ENCODE measurements at places on chromosomes 5 and 9. TPM values are rescaled to one million over a fixed set of nuclear protein-coding genes. Genes with fewer than 3 reads are reported as not detected.
A peak's percentile ranks its signal among the peaks of the same experiment; 100 is the strongest.

DNA sequence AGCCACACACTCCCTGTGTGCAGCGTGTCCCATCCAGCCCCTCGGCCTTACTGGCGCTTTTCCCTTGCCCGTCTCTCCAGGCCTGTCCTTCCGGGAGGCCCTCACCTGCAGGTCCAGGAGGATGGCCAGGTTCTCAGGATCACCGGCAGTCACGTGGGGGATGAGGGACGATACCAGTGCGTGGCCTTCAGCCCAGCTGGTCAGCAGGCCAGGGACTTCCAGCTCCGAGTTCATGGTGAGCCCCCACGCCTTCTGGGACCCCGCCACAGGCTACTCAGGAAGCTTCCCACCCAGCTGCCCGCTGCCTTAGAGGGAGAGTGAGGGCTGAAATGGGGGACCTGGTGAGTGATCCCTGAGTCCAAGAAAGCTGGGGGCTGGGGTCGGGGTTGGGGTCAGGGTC is 85.8 kb downstream of the HMCN2 start:
- no peaks in the 10 kb centered on the region for H3K4me1 ChIP-seq
- H3K27me3 ChIP-seq, result no peaks in the 10 kb centered on the region
- H3K4me3 ChIP-seq, result no peak overlapping the region
- DNase-seq, result no peak
- H3K36me3 ChIP-seq, result no peaks in the 10 kb centered on the region

- H3K4me3 ChIP-seq, result no peak overlapping the region
- H3K36me3 ChIP-seq, result no peaks in the 10 kb centered on the region
- no peaks in the 10 kb centered on the region for H3K27me3 ChIP-seq
- H3K27ac ChIP-seq, result no peak overlapping the region
- no peaks in the 10 kb centered on the region for H3K4me1 ChIP-seq
Measured at GRCh38 chr5:113232221-113232620, 202.6 kb downstream of the TSSK1B start.

DNA sequence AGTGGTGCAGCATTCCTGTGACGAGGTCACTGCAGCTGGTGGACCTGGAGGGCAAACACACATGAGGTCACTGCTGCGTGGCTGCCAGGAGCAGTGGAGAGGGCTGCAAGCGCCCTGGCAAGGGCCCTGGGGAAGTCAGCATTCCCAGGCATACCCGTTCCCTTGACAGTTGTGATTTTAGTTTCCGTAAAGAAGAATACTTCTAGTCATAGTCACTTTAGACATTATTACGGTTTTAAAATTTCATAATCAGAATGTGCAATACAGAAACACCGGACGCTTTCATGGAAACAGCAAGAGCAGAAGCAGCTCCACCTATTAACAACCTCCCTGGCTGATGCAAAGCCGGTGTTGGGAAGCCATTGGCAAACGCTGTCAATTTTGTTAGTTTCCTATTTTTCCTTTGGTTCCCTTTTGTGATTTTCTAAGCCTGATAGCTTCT is 129.8 kb downstream of the GADD45G start:
- H3K27me3 ChIP-seq, result no peaks in the 10 kb centered on the region
- no peak for DNase-seq
- H3K36me3 ChIP-seq, result no peaks in the 10 kb centered on the region

GRCh38 chr5:125336401-125336800 is 590.0 kb upstream of the ZNF608 start:
- no peak for DNase-seq
- H3K27ac ChIP-seq, result no peak overlapping the region
- H3K4me3 ChIP-seq, result no peak overlapping the region
- no peaks in the 10 kb centered on the region for H3K36me3 ChIP-seq

- no peaks in the 10 kb centered on the region for H3K36me3 ChIP-seq
- DNase-seq, result no peak
- no peaks in the 10 kb centered on the region for H3K27me3 ChIP-seq
- peak overlapping the region; percentile 93 for H3K27ac ChIP-seq
- H3K4me1 ChIP-seq, result peaks cover 55% of the 10 kb centered on the region
Measured at GRCh38 chr5:122775550-122776542, 966 bp downstream of the SNX2 start.

DNA sequence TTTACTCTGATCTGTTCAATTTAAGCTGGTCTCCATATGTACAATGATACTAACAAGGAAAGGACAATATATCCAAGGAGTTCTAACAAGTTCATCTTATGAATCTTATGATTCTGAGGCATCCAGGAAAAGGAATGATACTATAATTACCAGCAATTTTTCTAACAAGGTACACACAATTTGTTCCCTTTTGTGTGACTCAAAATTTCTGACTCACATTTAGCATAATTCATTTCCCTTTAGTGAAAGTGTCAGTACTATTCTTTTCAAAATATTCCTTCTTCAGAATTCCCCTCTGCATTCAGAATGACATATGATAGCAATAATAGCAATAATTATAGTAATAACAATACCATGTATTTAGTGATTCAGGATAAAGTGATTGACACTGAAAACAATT is 594.8 kb downstream of the DMRTA1 start:
- H3K27ac ChIP-seq, result no peak overlapping the region
- H3K4me3 ChIP-seq, result no peak overlapping the region
- H3K27me3 ChIP-seq, result no peaks in the 10 kb centered on the region

GRCh38 chr9:98117984-98118639 is 910 bp downstream of the TRIM14 start:
- peaks cover 20% of the 10 kb centered on the region for H3K4me1 ChIP-seq
- peak overlapping the region; percentile 77 for H3K4me3 ChIP-seq
- peaks cover 28% of the 10 kb centered on the region for H3K36me3 ChIP-seq
- H3K27me3 ChIP-seq, result no peaks in the 10 kb centered on the region
- H3K27ac ChIP-seq, result peak overlapping the region; percentile 96

The WNK2 gene
- 9.1 TPM for total RNA-seq

DNA sequence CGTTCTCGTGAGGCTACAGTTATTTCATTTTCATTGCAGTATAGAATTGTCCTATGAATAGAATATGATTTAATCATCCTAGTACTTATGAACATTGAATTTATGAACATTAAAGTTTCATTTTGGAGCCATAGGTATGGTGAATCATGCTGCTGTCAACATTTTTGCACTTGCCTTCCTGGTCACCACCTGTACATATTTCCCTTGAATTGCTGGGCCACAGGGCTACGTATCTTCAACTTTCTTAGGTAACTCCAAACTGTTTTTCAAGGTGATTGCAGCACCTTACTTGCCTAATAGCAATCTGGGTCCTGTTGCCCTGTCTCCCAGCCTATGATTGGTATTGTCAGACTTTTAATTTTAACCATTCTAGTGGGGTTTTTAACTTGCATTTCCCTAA is 6.5 kb upstream of the RNF145 start:
- no peak overlapping the region for H3K27ac ChIP-seq
- H3K27me3 ChIP-seq, result no peaks in the 10 kb centered on the region
- no peaks in the 10 kb centered on the region for H3K36me3 ChIP-seq
- H3K4me3 ChIP-seq, result no peak overlapping the region

All from spleen (tissue), 13 donors.